ENCODE measurements at places on chromosomes 11 and 22.

- DNase-seq = no peak
Measured at GRCh38 chr11:44831605-44832394, 105.0 kb downstream of the TSPAN18 start.

- no peak for DNase-seq
Measured at GRCh38 chr11:84142411-84142810, 856.2 kb upstream of the CCDC90B start.

DNA sequence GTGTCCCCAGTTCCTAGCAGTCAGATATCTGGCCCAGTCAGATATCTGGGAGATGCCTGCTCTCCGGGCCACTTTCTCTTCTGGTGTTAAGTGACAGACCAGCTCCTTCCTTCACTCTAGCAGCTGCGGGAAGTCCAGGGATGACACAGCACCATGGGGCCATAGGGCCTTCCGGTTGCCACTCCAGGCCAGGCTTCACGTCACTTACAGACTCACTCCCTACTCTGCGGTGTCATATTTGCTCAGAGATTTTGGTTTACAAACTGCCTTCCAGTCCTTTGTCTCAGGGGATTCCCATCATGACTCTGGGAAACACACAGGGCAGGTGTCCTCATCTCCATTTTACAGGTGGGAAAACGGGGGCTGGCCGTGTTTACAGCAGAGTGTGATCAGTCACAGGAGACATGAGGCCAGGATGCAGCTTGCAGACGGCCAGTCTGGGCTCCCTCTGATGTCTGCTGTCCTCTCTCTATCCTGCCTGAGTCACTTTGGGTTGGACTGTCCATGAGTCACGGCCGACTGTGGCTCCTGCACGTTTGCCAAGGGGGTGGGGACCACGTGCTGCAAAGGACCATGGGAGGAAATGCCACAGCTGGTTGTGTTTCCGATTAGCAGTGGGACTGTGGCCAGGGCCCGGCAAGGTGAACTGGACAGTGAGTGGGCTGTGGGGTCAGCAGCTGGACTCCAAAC, 8.2 kb upstream of the TBC1D22A start:
- no peak for DNase-seq

- DNase-seq = no peak
Measured at GRCh38 chr11:27297616-27298015, 65.4 kb downstream of the CCDC34 start.

GRCh38 chr22:48950151-48950915, 877.3 kb downstream of the BRD1 start:
- DNase-seq = no peak

GRCh38 chr11:69050592-69051380, 2.1 kb downstream of the TPCN2 start:
- no peak for DNase-seq

DNA sequence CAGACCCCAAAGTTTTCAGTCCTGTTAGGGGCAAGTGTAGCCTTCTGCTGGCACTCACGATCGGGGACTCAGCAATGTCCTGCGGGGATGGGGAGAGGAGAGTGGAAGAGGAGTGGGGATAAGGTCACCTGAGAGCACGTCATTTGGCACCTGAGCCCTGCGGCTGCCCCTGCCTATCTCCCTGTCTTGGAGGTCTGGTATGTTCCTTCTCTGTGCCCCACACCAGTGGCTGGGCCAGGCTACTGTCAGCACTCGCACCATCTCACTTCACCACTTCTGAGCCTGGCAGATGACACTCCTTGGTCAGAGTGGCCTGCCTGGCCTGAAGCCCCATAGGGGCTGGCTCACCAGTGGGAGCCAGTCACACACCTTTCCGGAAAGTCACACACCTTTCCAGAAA, 20.1 kb upstream of the CHADL start:
- DNase-seq = no peak

DNA sequence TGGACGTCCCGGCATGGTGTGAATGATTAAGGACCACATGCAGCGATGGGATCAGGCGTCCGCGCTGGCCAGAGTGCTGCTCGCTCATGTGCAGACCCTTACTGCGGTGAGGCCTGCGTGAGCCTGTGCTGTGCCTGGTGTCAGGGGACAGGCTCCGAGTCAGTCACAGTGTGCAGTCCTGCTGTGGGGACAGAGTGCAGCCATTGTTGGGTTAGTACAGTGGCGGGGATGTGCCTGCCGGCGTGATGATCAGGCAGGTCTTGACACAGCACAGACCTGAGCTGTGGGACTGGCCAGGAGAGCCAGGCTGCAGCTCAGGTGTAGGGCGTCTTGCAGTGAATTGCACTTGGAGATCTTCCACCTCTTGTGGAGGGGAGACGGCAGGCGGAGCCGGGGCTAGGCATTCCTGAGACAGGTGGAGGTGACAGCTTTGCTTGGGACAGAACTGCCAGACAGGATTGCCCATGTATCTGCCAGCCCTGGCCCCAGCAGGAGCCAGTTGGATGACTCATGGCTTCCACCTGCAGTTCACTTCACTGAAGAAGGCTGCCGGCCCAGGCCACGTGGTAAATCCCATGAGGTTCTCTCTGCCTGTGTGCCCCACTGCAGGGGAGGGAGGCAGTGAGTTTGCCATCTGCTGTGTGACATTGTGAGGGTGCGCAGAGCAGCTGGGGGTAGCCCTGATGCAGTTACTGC, 17.3 kb downstream of the TRMU start:
- no peak for DNase-seq

DNA sequence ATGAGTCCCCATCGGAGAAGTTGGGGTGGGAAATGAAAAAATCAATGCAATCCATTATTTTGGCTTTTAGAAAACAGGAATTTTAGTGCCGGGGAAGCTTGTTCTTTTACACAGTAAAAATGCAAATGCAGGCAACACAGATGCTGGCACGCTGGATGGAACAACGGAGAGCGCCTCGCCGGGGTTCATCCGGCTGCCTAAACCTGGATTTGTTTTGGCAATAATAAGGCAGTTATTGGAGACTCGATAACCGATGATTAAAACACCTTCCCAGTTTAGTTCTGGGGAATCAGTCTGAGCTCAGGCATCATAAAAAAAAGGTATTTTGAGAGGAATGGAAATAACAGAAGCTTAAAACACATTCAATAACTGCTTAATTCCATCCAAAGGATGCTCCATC, 2.9 kb downstream of the DSCAML1 start:
- DNase-seq = no peak

- DNase-seq = no peak
Measured at GRCh38 chr22:40423310-40423688, 52.9 kb downstream of the SGSM3 start.

DNA sequence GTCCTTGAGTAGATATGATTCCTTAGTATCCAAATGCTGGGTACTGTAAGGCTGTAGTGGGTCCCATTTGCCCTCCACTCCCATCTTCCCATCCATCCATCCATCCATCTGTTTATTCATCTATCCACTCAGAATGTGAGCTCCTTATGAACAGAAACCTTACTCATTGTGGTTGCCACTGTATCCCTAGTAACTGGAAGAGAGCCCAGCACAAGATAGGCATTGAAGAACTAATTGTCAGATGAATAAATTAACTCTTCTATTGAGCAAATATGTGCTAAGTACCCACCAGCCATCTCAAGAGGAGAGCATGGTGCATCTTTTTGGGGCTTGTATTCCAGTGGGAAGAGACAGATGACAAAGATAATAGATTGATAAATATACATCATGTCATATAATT, 86.4 kb upstream of the SEZ6L start:
- no peak for DNase-seq

DNA sequence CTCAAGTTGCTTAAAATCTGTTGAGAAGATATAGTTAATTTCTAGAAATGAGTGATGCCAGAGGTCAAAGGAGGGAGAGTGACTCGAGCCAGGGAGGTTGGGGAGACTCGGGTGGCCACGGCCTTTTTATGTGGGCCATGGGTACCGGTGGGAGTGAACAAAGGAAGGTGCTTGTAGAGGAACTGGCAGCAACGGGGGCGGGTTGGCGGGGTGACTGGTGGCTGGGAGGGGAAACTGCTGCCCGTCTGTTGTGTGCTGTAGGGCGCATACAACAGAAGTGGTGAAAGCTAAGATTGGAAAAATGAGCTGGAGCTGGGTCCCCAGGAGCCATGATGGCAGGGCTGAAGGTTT, 5.4 kb downstream of the DAGLA start:
- DNase-seq = no peak

DNA sequence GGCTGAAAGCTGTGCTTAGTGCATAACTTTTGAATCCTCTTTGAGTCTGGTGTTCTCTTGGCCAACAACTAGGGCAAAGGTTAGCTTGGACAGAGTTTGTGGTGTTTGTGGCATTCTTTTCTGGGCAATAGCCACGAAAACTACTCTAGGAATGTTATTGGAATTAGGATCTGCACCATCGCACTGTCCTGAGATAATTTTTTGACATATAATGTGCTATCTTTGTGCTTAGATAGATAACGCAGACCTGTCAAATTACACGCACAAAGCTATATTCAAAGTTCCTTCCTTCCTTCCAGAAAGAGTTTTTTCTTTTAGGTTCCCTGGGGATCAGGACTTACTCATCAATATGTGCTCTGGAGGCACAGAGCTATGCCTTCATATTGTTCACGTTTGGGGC, 166.8 kb upstream of the MTMR2 start:
- no peak for DNase-seq

GRCh38 chr22:28222976-28223745, 304.1 kb upstream of the PITPNB start:
- no peak for DNase-seq

DNA sequence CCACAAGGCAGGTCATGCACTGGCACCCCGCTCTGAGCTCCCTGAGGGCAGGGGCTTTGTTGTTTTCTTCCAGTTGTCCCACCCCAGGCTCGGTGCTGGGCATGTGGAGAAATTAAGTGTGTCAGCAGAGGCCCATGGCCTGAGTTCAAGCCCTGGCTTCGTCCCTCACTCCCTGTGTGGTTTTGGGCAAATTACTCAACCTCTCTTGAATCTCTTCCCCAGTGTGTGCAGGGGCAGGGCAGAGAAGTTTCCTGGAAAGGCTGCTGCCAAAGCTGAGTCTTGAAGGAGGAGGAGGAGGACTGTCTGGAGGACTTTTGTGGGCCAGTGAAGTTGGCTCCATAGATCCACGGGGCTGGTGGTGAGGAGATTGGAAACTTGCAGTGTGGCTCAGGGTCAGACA, 138.1 kb upstream of the E2F8 start:
- no peak for DNase-seq

- no peak for DNase-seq
Measured at GRCh38 chr11:118275176-118275575, 11.1 kb upstream of the MPZL2 start.

DNA sequence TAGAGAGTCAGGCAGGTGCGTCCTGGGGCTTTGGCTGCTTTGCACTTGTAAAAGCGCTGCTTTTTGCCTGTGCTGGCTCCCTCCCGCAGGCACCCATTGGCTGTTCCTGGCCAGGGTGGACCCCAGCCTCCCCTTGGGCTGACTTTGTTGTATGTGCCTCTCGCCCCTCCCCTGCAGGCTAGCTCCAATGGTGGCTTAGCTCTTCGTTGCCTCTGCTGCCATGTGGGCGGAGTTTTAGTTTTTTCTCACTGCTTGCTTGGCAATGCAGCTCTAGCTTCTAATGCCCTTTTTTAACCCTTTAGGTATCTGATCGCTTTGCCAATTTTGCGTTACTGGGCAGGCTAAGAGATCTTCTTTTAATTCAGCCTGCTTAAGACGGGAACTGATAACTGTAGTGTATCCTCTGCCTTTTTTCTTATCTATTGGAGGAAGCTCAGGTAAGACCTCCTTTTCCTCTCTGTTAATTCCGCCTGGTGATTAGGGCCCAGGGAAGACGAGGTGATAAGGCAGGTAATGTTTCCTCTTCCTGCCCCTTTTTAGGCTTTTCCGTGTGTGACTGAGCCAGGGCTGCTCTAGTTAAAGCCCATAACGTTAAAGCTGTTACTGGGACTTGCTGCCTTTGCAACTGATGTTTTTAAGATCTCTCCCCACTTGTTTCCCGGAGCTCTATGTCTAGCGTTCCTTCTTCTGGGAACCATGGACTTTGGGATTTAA, 11.7 kb upstream of the GLYATL1 start:
- DNase-seq = peak; percentile 73

- DNase-seq = no peak
Measured at GRCh38 chr22:20043057-20043996, 22.4 kb downstream of the TANGO2 start.

GRCh38 chr11:32032478-32032877, 58.4 kb upstream of the RCN1 start:
- DNase-seq = no peak

DNA sequence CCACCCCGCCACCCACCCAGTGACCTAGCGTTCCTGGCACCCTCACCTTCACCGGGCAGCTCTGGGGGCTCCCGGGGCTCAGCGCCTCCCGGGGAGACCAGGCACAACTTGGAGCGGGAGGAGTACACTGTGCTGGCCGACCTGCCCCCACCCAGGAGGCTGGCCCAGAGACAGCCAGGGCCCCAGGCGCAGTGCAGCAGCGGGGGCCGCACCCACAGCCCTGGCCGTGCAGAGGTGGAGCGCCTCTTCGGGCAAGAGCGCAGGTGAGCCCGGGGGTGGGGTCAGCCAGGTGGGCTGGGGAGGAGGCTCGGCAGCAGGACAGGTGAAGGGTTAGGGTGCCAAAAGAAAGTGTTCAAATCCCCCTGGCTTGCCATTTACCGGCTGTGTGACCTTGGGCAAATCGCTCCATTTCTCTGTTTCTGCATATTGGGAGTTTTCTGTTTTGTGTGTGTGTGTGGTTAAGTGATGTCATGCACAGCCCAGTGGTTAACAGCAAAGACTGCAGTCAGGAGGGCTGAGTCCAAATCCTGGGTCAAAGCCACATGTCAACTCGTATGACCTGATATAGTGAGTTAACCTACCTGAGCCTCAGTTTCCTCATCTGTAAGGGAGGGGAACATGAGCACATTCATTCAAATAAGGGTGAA, 29.5 kb downstream of the TRIOBP start:
- no peak for DNase-seq

GRCh38 chr22:38843657-38844314, at the start of gene NPTXR:
NPTXR (minus strand) TSS chr22:38844028.
- no peak for DNase-seq

- no peak for DNase-seq
Measured at GRCh38 chr11:122998727-122999366, 17.2 kb upstream of the BSX start.

DNA sequence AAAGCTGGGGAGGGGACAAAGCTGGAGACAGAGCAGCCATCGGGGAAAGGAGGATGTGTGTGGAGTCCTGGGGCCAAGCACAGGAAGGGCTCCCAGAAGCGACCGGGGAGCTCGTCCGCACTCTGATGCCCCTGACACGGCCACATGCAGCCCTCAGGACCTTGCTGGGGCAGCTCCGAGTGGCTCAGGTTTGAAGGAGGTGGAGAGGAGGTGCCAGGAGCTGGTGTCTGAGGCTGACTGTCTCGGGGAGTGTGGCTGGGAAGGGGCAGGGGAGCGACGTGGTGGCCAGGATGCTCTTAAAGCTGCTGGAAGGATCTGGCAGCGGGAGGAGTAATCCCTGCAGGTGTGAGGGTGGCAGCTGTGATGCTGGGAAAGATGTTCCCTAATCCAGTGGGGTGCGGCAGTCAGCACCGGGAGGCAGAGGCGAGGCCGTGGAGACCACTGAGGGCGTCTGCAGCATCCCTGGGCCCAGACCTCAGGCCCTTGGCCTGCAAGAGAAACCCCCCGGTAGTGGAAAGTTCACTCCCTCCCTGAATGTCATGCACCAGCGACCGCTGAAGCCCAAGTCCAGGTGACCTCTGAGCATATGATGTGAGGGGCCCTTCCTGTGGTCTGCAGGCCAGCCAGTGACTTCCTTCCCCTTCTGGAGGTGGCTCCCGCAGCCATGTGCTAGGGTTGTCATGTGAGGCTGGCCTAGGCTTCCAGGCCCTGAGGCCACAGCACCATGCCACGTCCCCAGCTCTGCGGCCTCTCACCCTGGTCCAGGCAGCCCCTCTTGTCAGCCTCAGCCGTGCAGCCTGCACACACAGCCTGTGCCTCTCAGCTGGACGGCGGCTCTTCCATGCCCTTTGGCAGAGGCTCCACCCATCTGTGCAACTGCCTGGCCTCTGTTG, 17.2 kb upstream of the CTSD start:
- no peak for DNase-seq
